ENCODE measurements at places on chromosomes 7 and 10.

DNA sequence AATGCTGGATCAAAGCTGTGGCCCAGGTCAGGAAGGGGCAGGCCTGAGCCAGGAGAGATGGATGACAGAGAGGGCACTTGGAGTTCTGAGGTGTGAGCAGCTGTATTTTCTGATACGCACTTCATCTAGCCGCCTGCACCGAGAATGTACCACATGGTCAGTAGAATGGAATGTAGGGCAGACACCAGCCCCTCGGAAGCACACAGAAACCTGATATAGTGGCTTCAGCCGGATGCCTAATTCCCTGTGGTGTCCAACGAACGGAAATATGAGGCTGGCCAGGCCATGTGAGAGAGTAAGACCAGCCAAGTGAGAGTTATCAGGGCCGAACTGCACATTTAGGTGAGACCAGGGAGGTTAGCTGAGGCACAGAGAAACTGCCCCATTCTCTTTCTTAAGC is 46.7 kb upstream of the PLCE1 start:
- no peak for DNase-seq

DNA sequence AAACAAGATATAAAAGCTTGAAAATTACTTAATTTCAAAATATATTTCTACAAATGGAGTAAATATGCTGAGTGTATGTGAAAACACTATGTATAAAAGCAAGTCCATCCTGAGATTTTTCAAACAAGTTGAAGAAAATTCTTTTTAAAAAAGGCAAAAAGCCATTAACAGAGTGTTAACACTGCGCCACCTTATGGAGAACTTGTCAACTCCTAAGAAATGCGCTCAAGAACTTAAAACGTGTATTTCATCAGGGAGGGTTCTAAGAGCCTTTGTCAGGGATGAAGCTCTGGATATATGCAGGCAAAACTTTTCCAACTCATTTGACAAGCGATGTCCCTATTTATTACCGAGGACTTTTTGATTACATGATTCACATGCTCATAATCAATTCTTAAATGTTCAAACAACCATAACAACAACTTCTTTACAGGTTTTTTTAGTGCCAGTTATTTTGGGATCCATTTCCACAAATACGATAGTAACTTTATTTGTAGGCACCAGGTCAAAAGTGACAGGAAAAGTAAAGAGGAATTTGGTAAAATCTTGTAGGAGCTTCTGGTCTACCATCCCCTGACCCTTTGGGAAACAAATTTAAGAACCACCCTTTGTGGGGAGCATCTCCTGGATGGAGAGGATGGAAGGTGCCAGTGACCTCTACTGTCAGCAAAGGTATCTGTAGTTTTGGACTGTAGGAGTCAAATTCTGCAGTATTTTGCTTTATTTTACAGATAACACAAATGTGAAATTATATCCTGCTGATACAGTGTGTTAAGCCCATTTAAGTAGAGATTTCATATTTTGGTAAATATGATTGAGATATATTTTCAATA is 23.2 kb downstream of the CALCR start:
- DNase-seq: peak; percentile 22

- DNase-seq: no peak
Observed at GRCh38 chr10:92822060-92822634, 26.2 kb upstream of the EXOC6 start.

GRCh38 chr10:59687657-59688056 is 22.0 kb downstream of the SLC16A9 start:
- DNase-seq: no peak

- no peak for DNase-seq
Observed at GRCh38 chr10:99993701-99994689, 15.8 kb downstream of the DNMBP start.

- DNase-seq: no peak
Observed at GRCh38 chr7:30902466-30902865, 9.2 kb upstream of the AQP1 start.

DNA sequence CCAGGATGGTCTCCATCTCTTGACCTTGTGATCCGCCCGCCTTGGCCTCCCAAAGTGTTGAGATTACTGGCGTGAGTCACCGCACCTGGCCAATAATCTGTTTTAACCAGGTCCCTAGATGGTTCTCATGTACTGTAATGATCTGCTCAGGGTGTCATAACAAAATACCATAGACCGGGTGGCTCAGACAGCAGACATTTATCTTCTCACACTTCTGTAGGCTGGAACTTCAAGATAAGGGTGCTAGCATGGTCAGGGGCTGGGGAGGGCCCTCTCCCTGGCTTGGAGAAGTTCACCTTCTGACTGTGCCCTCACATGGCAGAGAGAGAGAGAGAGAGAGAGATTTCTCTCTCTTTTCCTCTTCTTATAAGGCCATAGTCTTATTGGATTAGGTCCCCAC is 279.4 kb upstream of the LYZL1 start:
- no peak for DNase-seq

DNA sequence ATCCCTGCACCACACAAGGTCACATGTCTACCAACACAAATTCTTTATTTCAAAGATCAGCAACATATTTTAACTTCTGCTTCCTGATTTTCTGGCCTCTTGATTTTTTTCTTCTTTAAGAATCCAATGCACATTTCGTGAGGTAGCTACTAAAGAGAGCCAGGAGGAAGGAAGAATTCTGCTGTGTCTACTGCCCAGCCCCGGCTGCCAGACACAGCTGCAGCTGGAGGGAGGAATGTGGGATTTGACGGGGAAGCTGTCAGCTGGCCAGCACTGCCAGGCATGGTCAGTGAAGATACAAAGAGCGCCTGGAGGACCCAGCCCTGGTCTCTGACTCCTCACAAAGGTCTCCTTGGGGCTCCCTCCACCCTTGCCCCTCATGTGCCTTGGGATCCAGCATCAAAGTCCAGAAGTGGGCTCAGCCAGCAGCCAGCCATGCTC is 6.9 kb upstream of the AOC1 start:
- no peak for DNase-seq

DNA sequence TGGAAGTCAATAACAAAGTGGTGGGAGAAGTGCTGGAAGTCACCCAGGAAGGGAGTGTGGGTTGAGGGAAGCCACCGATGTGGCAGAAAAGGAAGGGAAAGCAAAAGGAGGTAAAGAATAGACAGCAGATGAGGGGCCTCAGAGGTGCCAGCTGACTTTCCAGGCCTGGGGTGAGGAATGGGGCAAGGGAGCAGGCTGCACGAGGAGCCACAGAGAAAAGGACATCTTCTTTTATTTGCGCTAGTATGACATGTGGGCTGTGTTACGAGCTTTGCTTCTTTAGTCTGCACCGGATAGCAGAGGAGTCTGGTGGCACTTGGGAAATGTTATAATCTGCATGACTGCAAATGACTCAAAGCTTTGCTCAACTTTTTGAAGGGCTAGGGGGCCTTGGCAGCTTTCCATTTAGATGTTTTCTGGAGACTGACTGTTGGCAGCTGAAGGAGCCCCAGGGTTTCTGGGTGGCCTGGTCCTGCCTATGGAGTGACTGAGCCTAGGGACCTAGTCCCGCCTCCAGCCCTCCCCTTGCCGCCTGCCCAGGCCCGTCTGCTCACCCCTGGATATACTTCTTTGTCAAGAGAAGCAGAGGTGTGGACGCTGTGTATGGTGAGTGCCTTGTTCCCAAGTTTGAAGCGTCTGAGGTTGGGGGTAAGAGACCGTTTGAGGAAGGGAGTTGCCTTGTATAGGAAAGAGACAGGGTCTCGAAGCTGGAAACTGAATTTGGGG is 5.1 kb downstream of the PRXL2A start:
- peak; percentile 46 for DNase-seq

GRCh38 chr10:51800725-51801424 is 101.5 kb upstream of the CSTF2T start:
- DNase-seq: no peak

DNA sequence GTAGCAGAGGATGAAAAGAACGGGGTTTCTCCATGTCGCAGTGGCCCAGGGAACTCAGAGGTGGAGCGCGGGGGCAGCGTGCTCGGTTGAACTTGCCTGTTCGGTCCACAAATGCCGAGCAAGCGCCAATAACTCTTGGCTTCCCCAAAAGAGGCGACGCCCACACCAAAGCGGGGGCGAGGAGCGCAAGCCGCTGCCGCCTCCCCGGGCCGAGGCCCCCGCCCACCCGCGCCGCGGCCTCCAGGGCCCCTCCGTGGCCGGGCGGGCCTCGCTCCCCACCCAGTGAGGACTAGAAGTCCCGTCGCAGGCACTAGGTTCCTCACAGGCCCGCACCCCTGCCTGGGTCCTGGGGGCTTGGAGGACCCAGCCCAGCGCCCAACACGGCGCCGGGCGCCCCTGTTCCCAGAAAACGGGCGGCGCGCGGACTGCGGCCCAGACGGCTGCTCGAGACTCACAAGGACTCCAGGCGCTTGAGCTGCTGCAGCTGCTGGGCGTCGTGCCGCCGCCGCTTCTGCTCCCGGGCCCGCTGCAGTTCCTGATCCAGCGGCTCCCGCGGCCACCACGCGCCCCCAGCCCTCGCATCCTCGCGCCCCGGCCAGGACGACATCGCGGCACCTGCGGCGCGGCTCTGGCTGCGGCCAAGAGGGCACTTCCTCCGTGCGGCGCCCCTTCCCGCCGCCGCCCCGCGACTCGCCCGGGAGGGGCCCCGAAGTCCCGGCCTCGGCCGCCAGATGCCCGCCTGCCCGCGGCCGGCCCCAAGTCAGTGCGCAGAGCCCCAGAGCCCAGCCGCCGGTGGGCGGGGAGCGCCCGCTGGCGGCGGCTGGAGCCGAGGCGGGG is 14.6 kb upstream of the FKBP9 start:
- DNase-seq: peak; percentile 88

DNA sequence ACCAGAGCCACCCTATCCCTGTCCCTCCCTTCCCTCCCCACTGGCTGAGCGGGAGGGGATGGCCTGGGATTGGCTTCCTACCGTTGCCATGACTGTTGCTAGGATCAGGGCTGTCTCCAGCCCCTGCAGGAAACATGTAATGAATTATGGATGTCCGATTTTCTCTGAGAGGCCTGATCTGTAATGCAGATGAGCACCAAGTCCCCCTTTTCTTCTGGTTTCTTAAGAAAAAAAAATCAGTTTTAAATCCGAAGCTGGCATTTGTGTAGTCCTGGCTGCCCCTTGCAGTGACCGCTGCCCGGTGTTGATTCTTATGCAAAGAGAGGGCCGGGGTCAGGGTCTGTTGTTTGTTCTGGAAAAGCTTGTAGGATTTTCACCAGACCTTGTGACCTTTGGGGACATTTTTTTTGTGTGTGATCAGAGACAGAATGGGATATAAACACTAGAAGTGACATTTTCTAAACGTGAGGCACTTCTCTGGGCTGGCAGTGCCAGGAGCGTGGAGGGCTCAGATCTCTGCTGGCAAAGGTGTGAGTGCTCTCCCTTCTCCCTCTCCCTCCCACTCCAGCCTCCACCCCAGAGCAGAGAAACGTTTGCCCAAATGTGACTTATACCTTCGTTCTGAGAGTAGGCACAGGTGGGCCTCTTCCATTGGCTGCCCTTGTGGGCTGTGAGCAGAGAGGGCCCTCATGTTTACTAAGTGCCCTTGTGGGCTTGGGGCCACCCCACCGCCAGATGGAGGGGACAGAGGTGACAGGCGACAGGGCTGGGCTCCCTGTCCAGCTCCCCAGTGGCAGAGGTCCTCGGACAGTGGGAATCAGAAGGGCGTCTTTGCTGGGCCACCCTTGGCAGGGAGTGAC is 127.5 kb downstream of the DNAJB6 start:
- no peak for DNase-seq

DNA sequence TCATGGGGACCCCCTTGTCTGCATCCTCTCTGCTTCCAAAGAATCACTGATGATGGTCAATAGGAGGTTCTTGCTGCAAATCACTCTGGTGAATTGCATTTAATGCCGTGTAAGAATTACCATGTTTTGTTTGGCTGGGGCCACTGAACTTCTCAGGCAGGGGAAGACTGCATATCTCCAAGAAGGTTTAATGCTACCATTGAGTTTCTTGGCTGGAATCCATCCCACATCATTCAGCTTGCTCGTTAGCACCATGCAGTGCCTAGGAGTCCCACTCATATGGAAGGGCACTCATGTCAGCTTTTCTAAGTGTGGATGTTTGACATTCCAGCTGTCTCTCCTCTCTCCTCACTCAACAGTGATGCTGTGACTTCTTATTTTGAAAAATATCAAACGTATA is 50.2 kb upstream of the BAMBI start:
- no peak for DNase-seq

DNA sequence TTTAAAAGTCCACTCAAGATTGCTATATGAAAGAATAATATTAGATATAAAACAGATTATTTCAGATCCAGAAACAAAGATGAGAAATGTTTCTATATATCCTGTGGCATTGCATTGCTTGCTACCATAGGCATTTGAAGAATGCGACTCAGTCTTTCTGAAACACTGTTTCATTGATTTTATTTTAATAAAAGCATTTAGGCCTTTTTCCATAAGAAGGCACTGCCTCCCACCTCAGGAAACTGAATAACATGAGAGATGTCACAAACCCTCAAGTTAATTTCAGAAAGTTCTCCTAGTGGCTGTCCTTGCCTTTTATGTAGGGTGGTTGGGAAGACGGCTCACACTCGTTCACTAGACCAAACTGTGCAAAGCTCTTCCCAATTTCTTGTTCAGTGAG is 23.3 kb downstream of the PRPS1L1 start:
- DNase-seq: no peak

- DNase-seq: no peak
Observed at GRCh38 chr7:34761206-34761605, 103.2 kb downstream of the NPSR1 start.

- DNase-seq: no peak
Observed at GRCh38 chr7:13416071-13416470, 573.4 kb downstream of the ETV1 start.

DNA sequence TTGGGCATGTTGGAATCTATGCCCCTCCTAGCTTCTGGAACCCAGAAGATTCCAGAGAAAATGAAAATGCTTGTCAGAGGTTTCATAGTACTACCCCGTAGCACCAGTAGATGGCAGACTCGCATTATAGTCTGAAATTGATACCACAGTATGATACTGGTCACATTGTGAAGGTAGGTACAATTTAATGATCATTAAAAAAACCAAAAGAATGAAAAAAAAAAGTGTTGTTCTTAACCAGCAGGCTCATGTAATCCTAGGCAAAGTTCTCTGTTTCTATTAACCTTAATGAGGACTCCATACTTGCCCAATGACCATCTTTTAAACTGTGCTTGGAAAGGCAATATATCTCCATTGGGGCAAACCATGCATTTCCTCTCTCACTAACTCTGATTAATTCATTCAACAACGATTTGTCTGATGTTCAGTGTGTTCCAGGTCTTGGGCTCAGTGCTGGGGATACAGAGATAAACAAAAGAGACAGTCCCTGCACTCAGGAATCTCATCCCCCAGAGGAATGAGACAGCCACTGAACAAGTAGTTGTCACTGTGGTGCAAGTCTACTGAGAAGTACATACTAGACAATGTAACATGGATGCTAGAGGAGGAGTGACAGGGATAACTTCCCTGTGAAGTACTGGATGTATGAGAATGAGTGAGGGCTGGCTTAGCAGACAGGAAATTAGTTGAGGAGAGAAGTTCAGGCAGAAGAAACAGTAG is 223.5 kb upstream of the PHYHIPL start:
- peak; percentile 51 for DNase-seq

- DNase-seq: no peak
Observed at GRCh38 chr10:83816942-83817341, 322.4 kb upstream of the GHITM start.

All from BE2C (cell line).